ENCODE measurements at places on chromosomes 12 and 14.
A peak's percentile ranks its signal among the peaks of the same experiment; 100 is the strongest.

GRCh38 chr14:100391724-100392123 lies 68.6 kb downstream of the SLC25A47 start:
- peak; percentile 66 for DNase-seq

GRCh38 chr14:76904740-76905569 lies 78.7 kb downstream of the LRRC74A start:
- DNase-seq, result peak; percentile 89

DNA sequence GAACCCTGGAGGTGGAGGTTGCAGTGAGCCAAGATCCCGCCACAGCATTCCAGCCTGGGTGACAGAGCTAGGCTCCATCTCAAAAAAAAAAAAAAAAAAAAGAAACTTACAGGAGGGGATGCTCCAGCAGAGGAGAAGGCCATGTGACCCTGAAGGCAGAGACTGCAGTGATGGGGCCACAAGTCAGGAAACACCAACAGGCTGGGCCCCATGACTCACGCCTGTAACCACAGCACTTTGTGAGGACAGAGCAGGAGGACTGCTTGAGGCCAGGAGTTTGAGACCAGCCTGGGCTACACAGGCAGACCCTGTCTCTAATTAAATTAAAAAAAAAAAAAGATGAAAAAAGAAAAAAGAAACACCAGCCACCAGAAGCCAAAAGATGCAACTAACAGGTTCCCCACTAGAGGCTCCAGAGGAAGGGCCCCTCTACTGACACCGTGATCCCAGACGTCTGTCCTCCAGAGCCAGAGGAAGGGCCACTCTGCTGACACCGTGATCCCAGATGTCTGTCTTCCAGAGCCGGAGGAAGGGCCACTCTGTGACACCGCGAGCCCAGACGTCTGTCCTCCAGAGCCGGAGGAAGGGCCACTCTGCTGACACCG lies 9.1 kb upstream of the GLT1D1 start:
- DNase-seq, result no peak

GRCh38 chr12:112218150-112218549 lies 92.8 kb downstream of the TRAFD1 start:
- DNase-seq, result no peak

DNA sequence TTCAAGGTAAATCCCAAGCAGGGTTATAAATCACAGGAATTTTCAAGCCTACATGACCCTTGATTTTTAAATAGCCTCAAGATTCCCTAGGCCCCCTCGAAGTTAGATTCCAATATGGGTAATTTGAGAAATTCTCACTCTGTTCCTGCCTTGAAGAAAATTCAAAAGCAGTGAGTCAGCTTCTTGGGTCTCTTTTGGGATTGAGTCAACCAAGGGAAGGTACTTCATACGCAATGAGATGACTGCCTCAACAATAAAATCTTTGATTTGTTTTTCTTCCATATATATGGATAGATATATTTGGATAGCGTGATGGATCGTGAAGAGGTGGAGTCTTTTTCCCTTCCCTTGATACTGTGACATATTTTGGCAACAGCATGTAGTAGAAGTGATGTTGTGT lies 180.4 kb upstream of the ATP2B1 start:
- no peak for DNase-seq

- DNase-seq, result no peak
Measured at GRCh38 chr14:73125746-73126145, 10.6 kb upstream of the PSEN1 start.

GRCh38 chr12:7169951-7170350 lies 19.5 kb upstream of the PEX5 start:
- no peak for DNase-seq

- DNase-seq, result no peak
Measured at GRCh38 chr12:128794661-128795529, 28.9 kb downstream of the SLC15A4 start.

- peak; percentile 95 for DNase-seq
Measured at GRCh38 chr14:61145903-61146481, 135.1 kb downstream of the TMEM30B start.

GRCh38 chr14:51302295-51303030 lies 62.4 kb downstream of the TMX1 start:
- DNase-seq, result no peak

- DNase-seq, result no peak
Measured at GRCh38 chr12:21073822-21074460, 57.1 kb upstream of the SLCO1B1 start.

- DNase-seq, result no peak
Measured at GRCh38 chr12:116577154-116577561, 18.0 kb downstream of the MAP1LC3B2 start.

DNA sequence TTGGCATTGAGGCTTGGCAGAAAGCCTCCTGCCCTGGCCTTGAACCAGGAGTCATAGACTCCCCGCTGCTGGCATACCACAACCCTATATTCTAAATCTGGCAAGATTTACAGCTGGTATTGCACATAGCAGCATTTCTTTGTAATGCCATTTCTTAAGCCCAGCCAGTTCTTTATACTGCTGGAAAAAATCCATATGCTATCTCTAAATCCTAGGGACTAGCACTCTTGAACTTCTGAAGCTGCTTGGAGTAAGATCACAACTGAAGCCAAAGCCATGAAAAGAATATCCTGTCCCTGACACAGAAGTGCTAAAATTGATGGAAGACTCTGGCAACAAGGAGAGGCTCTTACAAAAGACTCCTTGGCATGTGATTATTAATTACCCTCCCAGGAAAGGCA lies 89.3 kb downstream of the KCNC2 start:
- no peak for DNase-seq

- DNase-seq, result no peak
Measured at GRCh38 chr12:57755454-57756372, 810 bp downstream of the MARCHF9 start.

- peak; percentile 49 for DNase-seq
Measured at GRCh38 chr14:80638620-80639515, 302.7 kb downstream of the CEP128 start.

DNA sequence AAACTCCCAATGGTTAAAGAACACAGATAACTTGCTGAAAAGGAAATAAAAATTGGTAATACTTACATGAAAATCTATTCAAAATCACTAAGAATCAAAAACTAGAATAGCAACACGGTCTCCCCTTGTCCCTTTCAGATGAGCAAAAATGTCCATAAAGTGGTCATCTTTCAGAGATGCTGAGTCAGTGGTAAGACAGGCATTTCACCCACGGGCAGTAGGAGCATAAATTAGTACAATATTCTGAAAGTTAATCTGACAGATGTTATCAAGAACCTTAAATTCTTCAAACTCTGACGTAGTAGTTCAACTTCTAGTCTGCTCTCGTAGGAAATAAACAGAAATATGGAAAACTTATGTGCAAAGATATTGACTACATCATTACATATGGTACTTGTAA lies 33.1 kb upstream of the GNPNAT1 start:
- DNase-seq, result no peak

GRCh38 chr12:104387190-104387589 lies 69.6 kb upstream of the CHST11 start:
- no peak for DNase-seq

GRCh38 chr12:98951406-98951805 lies 306.3 kb downstream of the APAF1 start:
- no peak for DNase-seq

- no peak for DNase-seq
Measured at GRCh38 chr12:2722806-2723205, 72.0 kb upstream of the FKBP4 start.

- DNase-seq, result no peak
Measured at GRCh38 chr14:24298892-24299254, 707 bp downstream of the DHRS1 start.

DNA sequence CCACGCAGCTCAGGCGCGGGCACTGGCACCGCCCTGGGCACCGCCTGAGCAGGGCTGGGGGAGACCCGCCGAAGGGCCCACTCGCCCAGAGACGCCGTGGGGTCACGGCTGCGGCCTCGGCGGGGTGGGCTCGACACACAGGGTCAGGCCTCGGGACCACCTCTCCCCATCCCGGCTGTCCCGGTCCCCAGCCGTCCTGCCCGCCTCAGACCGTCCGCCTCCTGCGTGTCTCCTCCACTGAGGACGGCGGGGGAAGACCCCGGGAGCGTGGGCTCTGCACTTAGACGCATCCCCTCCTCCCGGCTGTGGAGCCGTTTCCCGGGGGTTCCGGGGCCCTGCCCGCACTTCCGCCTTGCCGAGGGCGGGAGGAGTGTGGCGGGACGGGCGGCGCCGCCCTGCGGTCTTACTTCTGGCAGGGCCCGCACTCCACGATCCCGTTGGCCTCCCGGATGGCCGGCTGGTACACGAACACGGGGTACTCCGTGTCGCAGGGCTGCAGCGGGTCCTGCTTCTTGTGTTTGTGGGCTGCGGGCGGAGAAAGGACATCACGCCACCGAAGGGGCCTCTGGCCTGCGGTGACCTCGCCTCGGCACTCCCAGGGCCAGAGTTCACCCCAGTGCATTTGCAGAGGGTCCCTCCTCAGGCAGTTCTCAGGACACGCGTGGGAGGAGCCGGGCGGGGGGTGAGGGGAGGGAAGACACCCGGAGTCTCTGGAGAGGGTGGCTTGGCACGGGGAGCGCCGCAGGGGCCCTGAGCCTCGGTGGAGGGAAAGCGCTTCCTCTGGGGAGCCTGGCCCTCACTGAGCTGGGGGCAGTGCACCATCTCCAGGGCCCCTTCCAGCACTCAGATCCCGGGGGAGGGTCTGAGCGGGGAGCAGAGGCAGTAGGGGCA lies 23.1 kb upstream of the LRTM2 start:
- no peak for DNase-seq

- no peak for DNase-seq
Measured at GRCh38 chr14:54211551-54212308, 185.1 kb upstream of the CDKN3 start.

DNA sequence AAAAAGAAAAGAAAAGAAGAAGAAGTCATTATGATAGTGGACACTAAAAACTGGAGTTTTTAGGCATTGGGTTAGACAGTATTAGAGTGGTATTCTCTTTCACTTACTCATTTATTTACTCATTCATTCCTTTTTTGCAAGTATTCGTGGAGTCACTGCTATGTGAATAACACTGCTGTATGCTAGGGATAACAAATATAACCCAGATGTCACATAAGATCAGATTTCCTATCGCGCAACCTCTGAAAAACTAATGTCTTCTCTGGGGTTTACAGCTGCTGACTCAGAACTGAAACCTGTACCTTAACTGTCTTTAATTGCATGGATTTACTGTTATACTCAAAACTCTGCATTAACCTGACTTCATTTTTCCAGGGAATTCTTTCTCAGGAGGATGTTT lies 353.7 kb downstream of the LRIG3 start:
- peak; percentile 97 for DNase-seq

DNA sequence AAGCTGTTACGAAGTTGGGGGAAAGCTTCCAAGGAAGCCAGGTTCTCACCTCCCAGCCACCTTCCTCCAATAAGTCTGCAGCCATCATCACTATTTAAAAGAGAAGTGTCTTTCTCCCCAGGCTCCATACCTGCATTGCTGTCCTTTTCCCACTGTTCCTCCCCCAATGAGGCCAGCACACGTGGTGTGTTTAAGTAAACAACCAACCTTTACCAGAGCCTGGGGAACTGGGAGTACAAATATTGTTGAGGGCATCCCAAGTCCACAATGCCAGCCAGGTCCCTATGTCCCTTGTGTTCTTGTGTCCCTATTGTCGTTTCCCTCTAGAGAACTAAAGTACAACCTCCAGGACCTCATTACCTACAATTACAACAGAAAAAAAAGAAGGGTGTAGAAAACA lies 49.2 kb upstream of the PNMA1 start:
- DNase-seq, result no peak

DNA sequence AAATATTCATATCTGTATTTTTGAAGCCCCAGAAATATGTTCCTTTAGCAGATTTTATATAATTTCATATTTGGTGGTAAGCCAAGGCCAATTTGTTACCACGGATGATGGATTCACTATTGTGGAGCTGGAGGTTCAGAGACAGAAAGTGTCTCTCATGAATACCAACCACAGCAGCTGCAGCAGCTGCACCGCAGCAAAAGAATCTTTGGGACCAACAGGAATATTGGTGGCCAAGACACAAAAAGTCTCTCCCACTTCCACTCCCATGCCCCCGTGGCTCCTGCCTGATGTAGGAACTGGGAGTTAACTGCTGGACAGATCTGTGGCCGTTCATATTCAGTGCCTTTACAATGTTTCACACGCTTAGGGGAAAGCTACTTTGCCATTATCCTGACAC lies 155.3 kb downstream of the ADAMTS20 start:
- DNase-seq, result no peak

GRCh38 chr14:101039031-101039754 lies 135.7 kb upstream of the RTL1 start:
- no peak for DNase-seq

- DNase-seq, result no peak
Measured at GRCh38 chr12:26940516-26941214, 2.4 kb downstream of the FGFR1OP2 start.

- DNase-seq, result peak; percentile 40
Measured at GRCh38 chr14:50425816-50426215, 29.1 kb upstream of the CDKL1 start.

GRCh38 chr12:101876322-101876860 lies 989 bp upstream of the DRAM1 start:
- no peak for DNase-seq

GRCh38 chr14:60116181-60116580 lies 24.5 kb downstream of the PCNX4 start:
- no peak for DNase-seq

- no peak for DNase-seq
Measured at GRCh38 chr12:113981876-113982275, 15.8 kb upstream of the RBM19 start.

- no peak for DNase-seq
Measured at GRCh38 chr12:92312463-92312964, 166.9 kb upstream of the BTG1 start.

GRCh38 chr14:45678163-45678562 lies 425.2 kb upstream of the MIS18BP1 start:
- DNase-seq, result no peak

DNA sequence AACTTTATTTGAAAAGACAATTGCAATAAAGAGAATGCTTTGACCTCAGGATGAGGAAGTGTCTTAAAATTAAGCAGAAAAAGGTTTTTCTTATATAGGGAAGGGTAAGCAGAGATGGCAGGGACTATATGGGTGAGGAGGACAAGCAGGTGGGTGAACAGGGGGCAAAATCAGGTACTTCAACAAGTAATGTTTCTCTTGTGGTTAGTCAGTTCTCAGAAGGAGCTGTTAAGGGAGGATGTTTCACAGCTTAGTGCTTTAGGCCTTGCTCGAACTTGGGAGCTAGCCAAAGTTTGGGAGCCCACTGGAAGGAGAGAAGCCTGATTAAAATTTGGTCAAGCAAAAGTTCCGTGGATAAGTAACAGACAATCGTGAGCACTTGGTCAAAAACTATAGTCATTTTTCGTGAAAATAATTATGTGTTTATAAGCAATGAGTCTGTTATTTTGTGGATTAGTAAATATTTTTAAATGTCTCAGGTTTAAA lies 364.2 kb upstream of the TMPO start:
- DNase-seq, result no peak

DNA sequence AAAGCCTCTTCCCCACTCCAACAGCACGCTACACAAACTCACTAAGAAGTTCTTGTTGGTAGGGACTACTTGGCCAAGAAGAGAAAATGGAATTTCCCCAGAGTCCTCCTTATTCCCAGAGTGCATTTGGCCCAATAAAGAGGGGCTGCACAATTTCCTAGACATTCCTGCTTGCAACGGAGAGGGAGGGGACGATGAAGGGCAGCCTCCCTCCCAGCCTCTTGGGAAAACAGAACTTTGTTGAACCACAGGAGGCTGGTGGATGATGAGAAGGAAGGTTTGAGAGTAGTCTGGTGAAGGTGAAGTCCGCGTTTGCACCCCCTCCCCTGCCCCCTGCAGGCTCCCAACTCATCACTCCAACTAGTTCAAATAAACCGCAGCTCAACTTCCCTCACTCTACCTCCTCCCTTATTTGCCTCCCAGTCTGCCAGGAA lies 19.1 kb upstream of the TBX3 start:
- no peak for DNase-seq

Data from BJ (cell line).